Brain pericyte (primary cell): ENCODE measurements at places on chromosomes 2 and 18.

GRCh38 chr2:3445891-3446290 lies 66.4 kb downstream of the TRAPPC12 start:
- DNase-seq = no peak

GRCh38 chr2:98324181-98324580 lies 22.1 kb upstream of the CNGA3 start:
- no peak for DNase-seq

GRCh38 chr2:149858216-149858615 lies 270.6 kb upstream of the MMADHC start:
- no peak for DNase-seq

- no peak for DNase-seq
These were observed 139.9 kb downstream of the VWC2L start for GRCh38 chr2:214550786-214551185.

DNA sequence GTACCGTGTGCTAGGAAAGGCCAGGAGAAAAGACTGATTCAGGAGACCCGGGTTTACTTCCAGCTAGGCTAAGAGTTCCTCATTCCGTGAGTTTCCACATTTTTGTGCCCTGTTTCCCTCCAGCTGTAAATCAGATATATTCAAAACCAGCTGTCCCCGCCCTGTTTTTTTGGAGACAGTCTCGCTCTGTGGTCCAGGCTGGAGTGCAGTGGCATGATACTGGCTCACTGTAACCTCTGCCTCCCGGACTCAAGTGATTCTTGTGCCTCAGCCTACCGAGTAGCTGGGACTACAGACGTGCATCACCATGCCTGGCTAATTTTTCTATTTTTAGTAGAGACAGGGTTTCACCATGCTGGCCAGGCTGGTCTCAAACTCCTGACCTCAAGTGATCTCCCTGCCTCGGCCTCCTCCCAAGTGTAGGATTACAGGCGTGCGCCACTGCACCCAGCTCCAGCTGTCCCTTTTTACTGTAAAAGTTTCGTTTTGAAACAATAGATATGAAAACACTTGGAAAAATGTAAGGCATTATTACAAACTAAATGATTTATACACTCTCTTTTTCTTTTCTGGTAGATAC lies 112.8 kb upstream of the SEC11C start:
- no peak for DNase-seq

GRCh38 chr2:238971318-238972145 lies 123.6 kb downstream of the TWIST2 start:
- no peak for DNase-seq

DNA sequence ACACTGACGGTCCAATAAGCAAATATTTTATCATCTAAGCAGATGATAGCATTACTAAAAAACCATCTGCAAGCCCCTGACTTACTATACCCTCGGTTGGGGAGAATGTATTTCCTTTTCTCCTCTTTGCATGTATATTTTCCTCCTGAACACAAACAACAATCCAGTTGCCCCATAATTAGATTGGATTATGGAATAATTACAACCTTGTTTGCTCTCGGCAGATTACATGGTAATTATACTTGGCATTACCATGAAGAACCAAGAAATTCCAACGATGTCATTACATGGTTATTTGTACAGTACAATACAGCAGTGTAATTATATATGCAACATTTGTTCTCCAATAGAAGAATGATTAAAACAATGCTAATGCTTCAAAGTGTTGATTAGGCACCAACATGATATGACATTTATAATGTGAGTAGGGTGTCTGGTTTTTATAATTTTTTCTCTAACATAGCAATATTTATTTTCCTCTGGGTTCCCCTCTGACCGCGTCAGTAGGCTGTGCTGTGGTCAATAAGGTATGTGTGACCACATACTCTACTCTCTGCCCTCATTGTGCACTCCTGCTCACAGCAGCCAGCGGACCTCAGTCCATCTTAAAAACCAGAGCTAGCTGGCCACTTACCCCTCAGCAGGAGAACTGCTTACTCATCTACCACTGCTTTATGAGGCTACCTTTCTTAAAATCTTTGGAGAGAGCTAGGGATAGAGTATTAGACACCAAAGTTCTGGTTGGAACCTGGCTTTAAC lies 176.1 kb downstream of the INSIG2 start:
- DNase-seq = no peak

DNA sequence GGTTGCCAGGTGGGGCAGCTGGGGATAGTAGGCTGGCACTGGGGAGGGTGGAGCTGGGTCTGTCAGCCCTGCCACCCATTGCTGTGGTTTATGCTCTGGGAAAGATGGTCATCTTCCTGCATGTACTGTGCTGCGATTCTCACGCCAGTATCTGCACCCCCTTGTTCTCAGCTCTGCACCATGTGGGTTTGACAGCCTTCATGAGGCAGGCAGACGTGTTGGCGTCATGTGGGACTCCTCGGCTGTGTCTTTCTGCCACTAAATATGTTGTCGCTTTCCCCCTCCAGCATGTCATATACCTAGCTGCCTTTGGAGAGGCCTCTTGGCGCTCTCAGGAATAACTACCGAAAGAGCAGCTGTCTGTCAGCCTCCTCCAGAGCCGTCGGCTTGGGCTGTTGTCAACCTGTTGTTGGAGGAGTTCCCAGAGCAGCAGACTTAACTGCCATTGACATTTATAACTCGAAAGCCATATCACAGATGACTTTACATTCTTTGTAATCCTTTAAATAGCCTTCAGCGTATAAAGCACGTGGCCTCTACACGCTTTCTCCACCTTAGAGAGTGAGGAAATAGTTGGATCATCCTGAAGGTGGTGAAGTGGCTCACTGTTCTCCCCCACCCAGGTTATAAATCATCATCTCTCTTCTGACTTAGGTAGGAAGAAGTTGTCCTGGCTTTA lies 80.4 kb upstream of the MGAT5 start:
- DNase-seq = no peak

DNA sequence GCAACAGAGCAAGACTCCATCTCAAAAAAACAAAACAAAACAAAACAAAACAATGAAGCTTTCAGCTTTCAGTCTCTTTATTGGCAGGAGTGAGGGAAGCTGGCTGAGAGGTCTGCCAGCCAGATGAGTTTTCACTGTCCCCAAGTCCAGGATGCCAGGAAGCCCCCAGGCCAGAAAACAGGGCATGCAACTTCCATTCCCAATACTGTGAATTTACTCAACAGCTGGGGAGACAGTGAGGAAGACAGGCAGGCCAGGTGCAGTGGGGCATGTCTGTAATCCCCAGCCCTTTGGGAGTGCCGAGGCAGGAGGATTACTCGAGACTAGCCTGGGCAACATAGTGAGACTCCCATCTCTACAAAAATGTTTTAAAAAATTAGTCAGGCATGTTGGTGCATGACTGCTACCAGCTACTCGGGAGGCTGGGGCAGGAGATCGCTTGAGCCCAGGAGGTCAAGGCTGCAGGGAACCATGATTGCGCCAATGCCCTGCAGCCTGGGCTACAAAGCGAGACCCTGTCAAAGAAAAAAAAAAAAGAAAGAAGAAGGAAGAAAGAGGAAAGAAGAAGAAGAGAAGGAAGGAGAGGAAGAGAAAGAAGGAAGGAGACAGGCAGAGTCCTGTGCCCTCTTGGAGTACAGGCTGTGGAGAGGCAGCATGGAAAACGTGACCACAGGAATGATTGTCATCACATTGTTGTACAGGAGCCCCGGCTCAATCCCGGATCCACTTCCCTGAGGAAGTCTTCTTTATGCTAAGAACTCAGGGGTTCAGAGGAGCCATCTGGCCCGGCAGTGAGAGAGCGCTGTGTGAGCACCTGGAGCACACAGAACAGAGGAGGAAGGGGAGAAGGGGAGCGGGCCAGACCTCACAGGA lies 29.2 kb upstream of the POMC start:
- no peak for DNase-seq
